Nucleus accumbens (tissue), 56 donors: ENCODE measurements at places on chromosomes 1 and 21.

DNA sequence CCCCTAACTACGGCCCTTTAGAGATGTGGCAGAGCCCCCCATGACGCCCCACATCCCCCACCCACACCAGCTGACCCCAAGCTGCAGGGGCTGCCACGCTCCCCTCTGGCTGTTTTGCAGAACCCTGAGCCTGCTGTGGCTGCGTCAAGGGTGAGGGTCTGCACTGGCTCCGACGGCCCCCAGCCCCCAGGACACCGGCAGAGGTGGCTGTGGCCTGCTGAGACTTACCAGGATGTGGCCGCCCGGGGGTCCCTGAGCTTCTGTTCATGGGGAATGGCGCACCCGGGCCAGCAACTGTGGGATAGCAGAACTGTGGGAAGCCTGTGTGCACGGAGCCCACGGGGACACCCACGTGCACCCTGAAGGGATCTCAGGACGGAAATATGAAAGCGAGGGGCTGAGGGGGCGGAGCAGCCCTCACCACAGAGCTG is 12.8 kb upstream of the RNF223 start:
- no peak for DNase-seq

GRCh38 chr1:241762713-241763339 is 85.2 kb upstream of the EXO1 start:
- DNase-seq = no peak

DNA sequence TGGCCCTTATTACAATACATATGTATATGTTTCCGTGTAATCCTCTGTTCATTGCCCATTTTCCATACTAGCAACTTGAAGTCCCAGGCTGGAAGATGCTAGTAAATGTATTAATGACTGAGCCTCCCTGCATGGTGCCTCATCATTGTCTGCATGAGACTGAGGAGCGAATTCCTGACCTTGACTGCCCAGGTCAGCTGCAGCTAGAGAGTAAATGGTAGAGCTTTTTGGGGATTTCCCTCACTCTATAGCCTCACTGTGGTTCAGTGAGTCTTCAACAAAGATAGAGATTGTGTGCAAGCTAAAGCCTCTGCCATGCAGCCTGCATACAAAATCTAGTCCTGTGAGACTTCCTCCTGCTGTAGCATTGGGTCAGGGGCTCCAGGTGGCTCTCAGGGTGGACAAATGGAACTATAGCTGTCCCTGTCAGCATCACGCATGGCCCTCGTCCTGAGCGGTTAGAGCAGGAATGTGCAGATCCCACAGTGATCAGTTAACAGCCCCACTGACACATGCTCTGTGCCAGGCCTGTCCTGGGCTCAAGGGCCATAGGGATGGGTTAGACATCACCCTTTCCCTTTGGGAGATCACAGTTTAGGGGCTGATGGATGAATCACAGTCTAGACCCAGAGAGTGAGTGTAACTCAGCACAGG is 741.7 kb downstream of the MATN1 start:
- DNase-seq = no peak

GRCh38 chr1:78184460-78185072 is 138.8 kb downstream of the GIPC2 start:
- no peak for DNase-seq

GRCh38 chr1:7046891-7047290 is 261.6 kb downstream of the CAMTA1 start:
- no peak for DNase-seq

GRCh38 chr1:1835546-1835945 is 55.3 kb downstream of the GNB1 start:
- no peak for DNase-seq

DNA sequence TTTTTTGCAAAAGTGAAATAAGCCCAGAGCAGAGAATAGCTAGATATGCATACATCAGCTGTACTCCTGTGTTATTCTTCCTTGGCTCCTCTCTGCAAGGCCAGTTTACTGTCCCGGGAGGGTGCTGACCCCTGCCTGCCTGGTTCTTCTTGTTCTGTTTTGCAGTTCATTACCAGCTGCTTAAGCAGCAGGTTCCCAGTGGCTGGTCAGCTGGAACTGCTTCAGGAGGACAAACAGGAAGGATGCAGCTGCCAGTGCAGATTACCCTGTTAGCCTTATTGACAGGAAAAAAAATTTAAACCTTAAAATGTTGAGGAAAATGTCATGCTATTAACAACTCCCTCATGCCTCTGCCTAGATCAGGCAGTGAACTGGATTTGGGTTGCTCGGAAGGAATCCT is 16.0 kb upstream of the LRIG2 start:
- DNase-seq = no peak

- DNase-seq = no peak
Measured at GRCh38 chr1:219621047-219621786, 8.3 kb upstream of the ZC3H11B start.

GRCh38 chr1:15969321-15969880 is 6.5 kb downstream of the ZBTB17 start:
- DNase-seq = no peak

- DNase-seq = no peak
Measured at GRCh38 chr1:36178471-36179219, 22.7 kb downstream of the MAP7D1 start.

DNA sequence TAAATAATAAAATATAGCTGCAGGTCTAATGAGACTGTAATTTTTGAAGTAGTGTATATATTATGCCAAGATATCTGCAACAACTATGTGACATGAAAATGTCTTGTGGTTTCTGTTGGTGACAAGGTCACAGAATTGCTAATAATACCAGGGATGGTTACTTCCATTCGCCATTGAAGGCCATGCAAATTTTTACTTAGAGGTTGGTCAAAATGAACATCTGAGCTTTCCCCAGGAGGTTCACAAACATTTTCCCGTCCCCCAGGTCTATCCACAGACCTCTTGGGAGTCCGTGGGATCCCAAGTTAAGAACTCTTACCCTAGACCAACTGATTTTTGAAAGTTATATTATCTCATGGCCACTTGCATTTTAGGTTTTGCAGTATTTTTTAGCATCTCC is 62.7 kb downstream of the BCL9 start:
- no peak for DNase-seq

- no peak for DNase-seq
Measured at GRCh38 chr21:44568261-44568660, 5.3 kb upstream of the KRTAP10-4 start.

- DNase-seq = no peak
Measured at GRCh38 chr1:69985376-69985775, 220.0 kb downstream of the LRRC40 start.
